ENCODE measurements at places on chromosomes 3 and 15.
A peak's percentile ranks its signal among the peaks of the same experiment; 100 is the strongest.

DNA sequence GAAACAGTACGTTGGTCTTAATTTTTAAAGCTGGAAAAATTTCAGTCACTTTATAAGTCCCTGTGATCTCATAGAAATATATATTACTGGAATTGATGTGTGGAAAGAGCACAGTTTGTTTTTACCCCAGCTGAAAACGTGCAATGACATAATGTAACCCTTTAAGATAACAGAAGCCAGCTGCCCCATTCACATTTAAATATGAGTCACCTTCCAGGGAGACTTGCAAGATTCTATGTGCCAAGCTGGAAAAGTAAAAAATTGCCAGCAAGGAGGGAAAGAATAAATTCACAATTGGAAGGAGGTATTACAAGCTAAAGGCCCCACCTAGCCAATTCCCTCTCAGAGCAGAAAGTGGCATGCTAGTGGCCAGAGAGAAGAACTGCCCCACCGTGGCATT lies 50.2 kb downstream of the SAMMSON start:
- DNase-seq: no peak

DNA sequence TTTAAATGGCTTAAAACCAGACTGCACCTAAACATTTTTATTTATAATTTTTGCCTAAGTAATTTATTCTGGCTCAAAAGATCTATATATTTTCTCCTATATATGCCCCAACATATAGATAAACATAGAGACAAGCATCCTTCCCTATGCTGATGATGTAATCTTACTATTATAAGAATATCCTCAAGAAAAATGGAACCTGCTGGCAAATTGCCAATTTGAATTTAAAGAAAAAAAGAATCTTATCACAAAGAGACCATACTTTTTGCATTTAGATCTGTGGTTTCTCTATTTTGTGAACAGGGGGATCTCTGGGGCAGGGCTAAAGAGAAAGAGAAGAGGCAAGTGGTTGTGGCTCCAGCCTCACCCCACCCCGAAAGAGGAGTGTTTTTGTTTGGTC lies 107.2 kb upstream of the CMC1 start:
- DNase-seq: no peak

GRCh38 chr15:58336161-58336560 lies 95.6 kb upstream of the LIPC start:
- no peak for DNase-seq

- DNase-seq: peak; percentile 69
Observed at GRCh38 chr15:101439920-101440319, 49.6 kb downstream of the PCSK6 start.

DNA sequence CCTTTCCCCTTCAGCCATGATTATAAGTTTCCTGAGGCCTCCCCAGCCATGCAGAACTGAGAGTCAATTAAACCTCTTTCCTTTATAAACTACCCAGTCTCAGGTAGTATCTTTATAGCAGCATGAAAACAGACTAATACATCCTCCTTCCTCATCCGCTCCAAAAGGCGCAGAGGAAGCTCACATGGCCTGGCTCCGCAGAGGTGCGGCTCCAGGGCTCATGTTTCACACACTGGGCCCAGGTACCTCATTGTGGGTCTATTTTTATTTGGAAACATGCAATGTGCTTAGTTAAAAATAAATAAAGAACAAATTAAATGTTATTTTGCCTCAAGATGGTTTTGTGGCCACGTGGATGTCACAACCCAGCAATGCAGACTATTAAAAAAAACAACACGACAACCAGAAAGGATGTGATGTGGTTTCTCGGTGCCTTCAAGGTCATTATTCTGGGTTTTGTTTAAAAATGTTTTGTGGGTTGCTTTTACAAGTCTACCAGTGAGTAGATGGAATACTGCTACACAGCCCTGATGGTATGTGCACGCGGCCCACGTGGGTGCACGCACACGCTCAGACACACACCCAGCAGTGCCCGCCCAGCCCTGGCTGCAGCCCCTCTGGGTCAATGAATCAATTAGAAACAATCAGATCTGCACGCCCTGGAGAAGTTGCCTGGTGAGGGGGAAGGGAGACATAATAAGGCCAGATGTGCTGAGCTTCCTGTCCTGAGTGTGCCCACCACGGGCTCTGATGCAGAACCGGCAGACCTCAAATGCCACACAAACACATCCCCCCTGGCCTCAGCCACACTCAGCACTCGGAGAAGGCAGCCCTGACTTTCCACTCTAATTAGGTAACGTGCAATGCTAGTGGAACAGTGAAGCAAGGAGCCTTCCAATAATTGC lies 140.1 kb downstream of the ADAMTS17 start:
- no peak for DNase-seq

DNA sequence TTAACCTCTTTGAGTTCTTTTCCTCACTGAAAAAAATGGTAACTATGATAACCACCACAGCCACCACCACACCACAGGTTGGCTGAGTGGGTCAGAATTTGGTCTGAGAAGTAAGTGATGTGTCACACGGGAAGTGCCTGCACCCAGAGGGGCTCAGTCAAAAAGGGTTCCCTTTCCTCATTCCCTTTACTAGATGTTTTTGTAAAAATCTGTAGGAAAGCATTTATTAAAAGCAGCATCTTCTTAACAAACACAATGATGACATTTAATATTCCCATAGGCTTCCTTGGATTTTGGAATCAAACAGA lies 23.2 kb downstream of the CFAP92 start:
- DNase-seq: no peak

Data from tongue (tissue), 3 donors.